Mesenteric fat pad (tissue), 1 donor: ENCODE measurements at places on chromosomes 3 and 15. TPM values are rescaled to one million over a fixed set of nuclear protein-coding genes. Genes with fewer than 3 reads are reported as not detected.

The APOD gene
- 362 TPM for total RNA-seq

The MNS1 gene
- 0.77 TPM for total RNA-seq

- peak; percentile 45 for DNase-seq
Observed at GRCh38 chr15:68646696-68647095, 67.9 kb downstream of the CORO2B start.

The TERB2 gene
- total RNA-seq = not detected

DNA sequence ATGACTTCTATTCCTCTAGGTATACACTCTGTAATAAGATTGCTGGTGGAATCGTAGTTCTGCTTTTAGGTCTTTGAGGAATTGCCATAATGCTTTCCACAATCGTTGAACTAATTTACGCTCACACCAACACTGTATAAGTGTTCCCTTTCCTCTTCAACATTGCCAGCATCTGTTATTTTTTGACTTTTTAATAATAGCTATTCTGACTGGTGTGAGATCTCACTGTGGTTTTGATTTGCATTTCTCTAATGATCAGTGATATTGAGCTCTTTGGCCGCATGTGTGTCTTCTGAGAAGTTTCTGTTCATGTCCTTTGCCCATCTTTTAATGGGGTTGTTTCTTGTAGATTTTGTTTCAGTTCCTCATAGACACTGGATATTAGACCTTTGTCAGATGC is 12.8 kb downstream of the NXPE3 start:
- DNase-seq = no peak

GRCh38 chr15:100901702-100902435 is 17.3 kb upstream of the LRRK1 start:
- peak; percentile 78 for DNase-seq

GRCh38 chr3:52892625-52893311 is 4.6 kb downstream of the STIMATE start:
- no peak for DNase-seq

- DNase-seq = no peak
Observed at GRCh38 chr3:41031401-41031800, 167.9 kb upstream of the CTNNB1 start.

DNA sequence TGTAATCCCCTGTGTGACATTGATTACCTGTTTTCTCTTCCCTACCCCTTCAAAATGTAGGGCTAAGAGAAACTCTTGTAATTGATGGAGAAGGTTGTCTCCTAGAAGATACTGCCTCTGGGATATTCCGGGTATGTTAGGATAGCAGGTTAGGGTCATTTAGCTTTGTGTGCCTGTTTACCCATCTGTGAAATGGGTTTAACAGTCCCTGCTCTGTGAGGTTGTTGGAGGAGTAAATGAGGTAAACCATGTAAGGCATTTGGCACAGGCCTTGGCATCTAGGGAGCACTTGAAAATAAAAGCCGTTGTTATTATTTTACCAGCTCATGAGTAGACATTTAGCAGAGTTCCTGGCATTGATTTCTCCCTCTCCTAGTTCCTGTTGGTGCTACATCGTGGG is 16.4 kb downstream of the PTPRG start:
- no peak for DNase-seq

The SPTSSB gene
- not detected for total RNA-seq

The ASB14 gene
- total RNA-seq = not detected

DNA sequence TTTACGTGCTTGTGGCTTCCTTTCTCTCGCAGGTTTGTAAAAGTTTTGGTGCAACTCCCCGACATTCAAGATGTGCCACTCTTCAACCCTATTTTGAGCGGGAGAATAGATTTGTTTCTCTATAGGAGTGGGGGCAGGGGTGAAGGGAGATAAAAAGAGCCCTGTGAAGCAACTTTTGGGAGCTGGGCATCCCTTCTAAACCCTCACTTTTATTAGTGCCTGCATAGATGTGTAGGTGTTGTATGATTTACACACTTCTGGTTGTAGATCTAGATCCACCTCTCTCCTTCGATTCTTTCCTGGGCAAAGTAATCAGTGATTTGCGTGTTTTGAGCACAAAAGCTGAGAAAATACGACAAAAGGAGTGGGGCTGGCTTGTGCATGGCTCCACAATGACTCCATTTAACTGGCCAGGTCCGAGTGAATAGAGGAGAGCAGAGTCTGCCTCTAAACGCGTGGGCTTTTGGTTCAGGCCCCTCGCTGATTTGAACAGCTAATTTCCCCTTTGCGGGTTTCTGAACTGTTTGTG is 17.7 kb downstream of the SOX2 start:
- no peak for DNase-seq

DNA sequence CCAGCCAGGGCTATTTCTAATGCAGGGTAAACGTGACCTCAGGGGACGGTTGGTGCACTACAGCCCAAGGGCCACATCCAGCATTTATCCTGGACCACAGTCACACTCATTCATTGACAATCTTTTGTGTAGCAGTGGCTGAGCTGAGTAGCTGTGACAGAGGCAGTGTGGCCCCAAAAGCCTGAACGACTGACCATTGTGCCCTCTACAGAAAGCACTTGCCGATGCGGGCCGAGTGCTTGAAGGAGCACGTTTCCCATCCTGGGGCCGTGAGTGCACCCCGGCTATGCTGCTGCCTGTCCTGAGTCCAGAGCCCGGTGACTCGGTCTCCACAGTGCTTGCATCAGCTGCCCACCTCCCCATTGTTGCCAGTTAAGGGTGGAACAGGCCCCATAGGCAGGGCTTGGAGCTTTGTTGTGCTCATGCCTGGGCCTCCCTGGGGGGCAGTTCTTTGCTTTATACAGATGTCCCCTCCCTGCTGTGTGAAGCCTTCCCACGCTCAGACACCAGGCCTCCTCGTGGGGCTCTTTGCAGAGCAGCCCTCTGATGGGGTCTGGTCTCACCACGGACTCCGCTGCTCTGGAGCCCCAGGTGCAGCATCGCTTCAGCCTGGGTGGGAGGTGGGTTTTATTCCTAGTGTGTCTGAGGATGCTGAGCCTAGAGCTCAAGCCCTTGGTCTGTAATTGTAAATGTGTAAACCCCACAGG is 13.0 kb upstream of the SNRPA1 start:
- peak; percentile 81 for DNase-seq

DNA sequence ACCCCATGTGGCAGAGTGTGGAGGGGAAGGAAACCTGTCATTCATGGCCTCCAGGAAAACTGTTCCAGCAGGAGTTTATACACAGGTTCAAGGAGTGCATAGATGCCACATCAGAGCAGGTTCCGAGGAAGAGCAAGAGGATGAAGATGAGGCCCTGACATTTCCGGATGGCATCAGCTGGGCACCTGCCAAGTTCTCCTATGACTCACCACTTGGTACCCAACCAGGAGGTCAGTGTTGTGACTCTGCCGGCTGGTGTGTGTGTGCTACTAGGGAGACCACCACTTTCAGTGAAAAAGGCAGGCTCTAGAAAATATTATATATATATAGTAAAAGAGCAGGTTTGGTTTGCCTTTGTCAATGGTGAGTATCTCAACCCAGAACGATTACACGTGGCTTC is 69.3 kb downstream of the NTRK3 start:
- no peak for DNase-seq

DNA sequence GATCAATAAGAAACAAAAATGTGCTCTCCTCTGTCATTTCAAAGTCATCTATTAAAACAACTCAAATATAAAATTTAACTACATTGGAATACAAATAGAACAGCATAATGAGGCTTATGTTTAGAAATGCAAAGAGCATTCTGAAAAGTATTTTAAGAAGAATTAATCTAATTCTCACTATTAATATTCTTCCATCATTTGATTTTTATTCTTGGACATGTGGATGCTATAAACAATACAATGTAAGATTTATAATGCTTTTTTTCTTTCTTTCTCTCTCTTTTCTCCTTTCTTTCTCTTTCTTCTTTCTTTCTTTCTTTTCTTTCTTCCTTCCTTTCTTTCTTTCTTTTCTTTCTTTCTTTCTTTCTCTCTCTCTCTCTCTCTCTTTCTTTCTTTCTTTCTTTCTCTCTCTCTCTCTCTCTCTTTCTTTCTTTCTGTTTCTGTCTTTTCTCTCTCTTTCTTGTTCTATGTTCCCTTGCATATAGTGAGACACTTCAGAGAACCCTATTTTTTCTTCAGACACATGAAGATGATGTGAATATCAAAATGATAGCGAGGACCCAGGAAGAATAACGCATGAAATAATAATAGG is 32.6 kb upstream of the MEIS2 start:
- no peak for DNase-seq

DNA sequence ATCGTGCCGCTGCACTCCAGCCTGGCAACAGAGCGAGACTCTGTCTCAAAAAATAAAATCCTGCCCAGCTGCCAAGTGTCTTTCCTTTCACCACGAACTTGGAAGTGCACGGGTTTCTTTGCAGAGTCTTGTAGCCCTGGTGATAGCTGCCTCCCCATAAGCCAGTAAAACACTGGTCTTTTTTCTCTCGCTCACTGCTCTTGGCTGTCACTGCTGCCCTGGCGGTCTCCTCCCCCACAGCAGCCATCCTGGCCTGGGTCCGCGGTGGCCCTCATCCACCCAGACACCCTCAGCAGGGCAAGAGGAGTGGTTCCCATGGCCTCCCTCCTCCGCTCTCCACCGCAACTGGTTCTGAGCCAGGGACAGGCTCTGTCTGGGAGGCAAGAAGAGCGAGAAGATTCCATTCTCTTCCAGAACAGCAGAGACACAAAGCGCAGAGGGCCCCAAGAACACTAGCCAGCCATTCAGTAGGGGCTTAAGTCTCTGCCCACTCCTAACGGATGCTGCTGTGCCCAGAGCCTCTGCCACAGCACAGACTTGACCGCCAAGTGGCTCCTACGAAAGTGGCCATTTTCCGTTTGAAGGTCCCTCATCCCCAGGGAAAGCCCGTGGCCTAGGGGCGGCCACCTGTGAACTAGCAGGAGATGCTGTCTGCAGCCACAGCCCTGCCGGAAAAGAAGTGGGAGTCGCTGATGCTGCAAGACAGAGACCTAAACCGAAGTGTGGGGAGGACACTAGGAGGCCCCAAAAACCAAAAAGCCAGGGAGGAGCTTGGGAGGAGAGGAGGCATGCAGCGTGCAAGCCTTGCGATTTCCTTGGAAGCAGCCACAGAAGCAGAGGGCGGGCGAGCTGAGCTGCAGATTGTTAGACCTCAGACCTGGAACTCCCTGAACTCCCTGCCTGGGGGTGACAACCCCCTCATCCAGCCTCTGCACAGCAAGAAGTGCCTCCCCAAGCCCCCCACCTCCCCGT is 44.1 kb downstream of the KLHL25 start:
- DNase-seq = peak; percentile 90

- no peak for DNase-seq
Observed at GRCh38 chr15:58406811-58407210, 25.0 kb upstream of the LIPC start.

DNA sequence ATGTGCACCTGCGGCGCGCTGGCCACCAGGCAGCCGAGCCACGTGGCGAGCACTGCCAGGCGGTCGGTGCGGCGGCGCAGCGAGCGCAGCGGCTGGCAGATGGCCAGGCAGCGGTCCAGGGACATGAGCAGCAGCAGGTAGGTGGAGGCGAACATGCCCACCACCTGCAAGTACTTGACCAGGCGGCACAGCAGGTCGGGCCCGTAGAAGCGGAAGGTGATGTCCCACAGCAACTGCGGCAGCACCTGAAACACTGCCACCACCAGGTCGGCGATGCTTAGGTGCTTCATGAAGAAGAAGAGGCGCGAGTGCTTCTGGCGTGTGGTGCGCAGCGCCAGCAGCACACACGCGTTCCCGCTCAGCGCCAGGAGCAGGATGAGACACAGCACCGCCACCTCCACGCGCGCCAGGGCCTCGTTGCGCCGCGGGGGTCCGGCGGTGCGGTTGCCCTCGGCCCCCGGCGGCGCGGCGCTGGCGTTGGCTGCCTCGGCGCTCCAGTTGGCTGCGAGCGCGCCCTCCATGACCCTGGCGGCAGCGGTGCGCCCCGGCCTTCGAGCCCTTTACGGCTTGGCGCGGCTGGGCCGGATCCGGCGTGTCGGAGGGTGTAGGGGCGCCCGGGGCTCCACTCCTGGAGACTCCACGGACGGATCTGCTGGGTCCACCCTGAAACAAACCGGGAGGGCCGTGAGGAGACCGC is 1.6 kb downstream of the OXTR start:
- DNase-seq = no peak

GRCh38 chr15:94174399-94174802 is 57.0 kb upstream of the MCTP2 start:
- DNase-seq = no peak
